ENCODE measurements at places on chromosomes 7 and 10.

GRCh38 chr7:46229409-46229808, 308.3 kb upstream of the IGFBP3 start:
- no peak for DNase-seq

- no peak for DNase-seq
Observed at GRCh38 chr7:24476227-24476626, 97.0 kb upstream of the PALS2 start.

GRCh38 chr7:147980826-147981813, 609.4 kb upstream of the C7orf33 start:
- no peak for DNase-seq

- no peak for DNase-seq
Observed at GRCh38 chr7:19405541-19405940, 260.3 kb upstream of the FERD3L start.

DNA sequence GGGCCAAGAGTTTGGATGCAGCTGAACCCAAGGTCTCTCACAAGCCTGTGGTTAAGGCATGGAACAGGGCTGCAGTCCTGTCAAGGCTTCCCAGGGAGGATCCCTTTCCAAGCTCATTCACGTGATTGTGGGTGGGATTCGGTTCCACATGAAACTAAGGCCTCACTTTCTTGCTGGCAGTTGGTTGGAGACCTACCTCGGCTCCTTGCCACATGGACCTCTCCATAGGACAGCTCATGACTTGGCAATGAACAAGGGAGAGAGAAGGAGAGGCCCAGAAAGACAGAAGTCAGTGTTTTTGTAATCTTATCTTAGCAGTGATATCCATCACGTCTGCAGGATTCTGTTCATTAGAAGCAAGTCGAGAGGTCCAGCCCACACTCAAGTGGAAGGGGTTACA, 583.8 kb downstream of the LRMDA start:
- no peak for DNase-seq

DNA sequence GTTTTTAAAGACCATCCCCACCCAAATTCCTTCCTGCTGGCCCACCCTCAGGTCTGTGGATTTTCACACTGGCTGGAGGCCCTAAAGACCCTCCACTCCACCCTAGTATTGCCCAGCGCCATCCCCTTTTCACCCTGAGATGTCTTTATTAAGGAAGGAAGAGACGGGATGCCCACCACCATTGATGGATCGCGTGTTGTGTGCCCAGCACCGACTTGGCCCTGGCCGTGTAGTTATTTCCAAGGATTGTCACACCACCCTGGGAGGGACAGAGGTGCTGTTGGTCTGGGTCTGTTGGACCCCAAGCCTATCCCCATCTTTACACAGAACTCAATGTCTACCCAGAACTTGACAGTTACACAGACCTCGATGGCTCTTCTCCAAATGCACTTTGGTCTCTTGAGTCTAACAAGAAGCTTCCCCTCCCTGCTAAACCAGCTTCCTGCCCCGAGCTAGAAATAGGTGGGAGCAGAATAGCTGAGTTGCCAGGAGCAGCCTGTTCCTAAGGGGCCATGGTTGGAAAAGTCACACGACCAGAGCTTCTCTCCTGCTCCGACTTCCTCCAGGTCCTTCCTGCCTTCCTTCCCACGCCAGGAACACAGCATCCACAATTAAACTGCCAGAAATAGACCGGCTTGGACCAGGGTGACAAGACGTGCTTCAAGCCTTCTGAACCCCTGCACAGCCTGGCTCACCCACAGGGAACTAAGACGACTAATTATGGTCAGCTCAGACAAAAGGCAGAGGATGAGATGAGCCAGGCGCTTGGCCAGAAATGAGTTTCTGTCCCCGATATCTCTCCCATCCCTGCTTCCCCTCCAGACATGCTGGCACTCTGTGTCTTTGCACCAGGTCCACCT, 139.5 kb upstream of the CHST15 start:
- no peak for DNase-seq

- no peak for DNase-seq
Observed at GRCh38 chr7:5382281-5382892, 41.2 kb downstream of the TNRC18 start.

GRCh38 chr10:104109908-104110662, 11.9 kb upstream of the SFR1 start:
- no peak for DNase-seq

- DNase-seq = no peak
Observed at GRCh38 chr10:129501652-129502436, 34.8 kb downstream of the MGMT start.

- DNase-seq = no peak
Observed at GRCh38 chr10:90917238-90917967, 3.5 kb downstream of the ANKRD1 start.
